ENCODE measurements at places on chromosomes 16 and 17. TPM values are rescaled to one million over a fixed set of nuclear protein-coding genes. Genes with fewer than 3 reads are reported as not detected.
A peak's percentile ranks its signal among the peaks of the same experiment; 100 is the strongest.

Gene NCBP3
- total RNA-seq, result 33.2 TPM

Gene HAP1
- not detected for total RNA-seq

Gene TEKT1
- total RNA-seq, result not detected

Gene WSB1
- 65.9 TPM for total RNA-seq

Gene WFIKKN2
- not detected for total RNA-seq

Gene KRTAP17-1
- not detected for total RNA-seq

DNA sequence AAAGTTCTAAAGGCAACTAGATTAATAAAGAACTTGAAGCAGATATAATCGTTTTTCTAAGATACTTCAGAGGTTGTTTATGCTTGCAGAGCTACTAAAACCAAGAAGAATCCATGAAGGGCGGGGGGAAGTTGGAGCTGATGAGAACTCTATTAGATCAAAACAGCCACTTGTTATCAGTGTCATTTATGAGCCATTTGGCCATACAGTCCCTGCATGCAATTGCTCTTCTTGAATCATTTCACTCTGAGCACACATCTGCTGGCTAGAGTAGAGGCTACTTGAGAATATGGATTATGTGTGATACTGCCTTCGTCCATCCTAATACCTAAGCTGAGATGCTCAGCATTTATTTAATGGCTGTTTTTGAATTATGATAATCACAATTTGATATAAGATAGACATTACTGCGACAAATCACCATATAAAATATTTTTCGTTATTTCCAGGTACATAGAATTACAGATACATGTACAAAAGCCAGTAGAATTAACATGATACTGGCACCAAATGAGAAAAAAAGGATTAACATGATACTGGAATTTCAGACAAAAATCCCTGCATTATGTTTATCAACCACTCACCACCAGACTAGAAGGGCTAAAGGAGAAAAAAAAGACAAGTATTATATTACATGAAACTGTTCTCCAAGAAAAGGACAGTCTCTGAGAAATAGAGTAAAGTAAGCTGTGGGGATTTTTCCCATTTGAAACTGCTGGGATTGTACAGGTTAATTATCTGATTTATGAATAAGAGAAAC lies 64.5 kb downstream of the TEX2 start:
- DNase-seq, result no peak

GRCh38 chr16:54867302-54867832 lies 63.3 kb upstream of the IRX5 start:
- DNase-seq, result no peak

GRCh38 chr17:27860971-27861664 lies 32.0 kb downstream of the LYRM9 start:
- no peak for DNase-seq

DNA sequence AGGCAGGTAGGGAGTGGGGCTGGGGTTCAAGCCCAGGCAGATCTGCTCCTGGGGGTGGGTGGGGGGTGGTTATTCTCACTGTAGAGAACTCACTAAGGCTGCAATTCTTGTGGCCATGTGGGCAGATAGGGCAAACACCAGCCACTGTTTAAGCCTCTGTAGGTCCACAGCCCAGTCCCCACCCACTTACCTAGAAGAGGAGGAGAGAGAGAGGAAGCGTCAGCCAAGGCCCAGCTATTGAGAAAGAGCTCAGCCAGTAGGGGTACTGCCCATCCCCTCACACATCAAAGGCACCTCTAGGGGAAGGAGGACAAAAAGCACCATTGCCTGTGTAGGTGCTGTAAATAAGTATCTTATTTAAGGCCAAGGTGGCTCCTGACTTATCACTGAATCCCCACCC lies 12.9 kb downstream of the KRT16 start:
- no peak for DNase-seq

DNA sequence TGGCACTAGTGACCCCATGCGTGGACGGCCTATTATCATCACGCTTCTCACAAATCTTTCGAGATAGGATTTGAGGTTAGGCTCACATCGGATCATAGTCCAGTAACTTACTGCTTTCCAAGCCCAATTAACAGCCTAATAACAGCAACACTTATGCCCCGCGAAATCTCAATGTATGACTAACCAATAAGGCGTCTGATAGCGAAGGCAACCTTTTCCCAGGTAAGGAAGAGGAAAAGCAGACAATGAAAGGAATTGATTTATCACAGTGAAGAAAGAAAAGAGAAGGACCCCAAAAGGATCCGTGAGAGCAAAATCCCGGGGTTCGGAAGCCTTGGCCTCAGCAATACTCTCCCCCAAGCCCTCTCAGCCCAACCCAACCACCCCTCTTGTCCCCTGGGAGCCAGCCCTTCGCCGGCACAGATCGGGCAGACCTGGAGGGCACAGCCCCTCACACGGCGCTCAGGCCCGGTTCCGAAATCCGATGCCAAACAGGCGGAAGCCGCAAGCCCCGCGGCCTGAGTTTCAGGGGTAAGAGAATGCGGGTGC lies 534 bp downstream of the GPATCH8 start:
- DNase-seq, result no peak

GRCh38 chr17:83052241-83052564 lies 27.2 kb upstream of the METRNL start:
- no peak for DNase-seq

DNA sequence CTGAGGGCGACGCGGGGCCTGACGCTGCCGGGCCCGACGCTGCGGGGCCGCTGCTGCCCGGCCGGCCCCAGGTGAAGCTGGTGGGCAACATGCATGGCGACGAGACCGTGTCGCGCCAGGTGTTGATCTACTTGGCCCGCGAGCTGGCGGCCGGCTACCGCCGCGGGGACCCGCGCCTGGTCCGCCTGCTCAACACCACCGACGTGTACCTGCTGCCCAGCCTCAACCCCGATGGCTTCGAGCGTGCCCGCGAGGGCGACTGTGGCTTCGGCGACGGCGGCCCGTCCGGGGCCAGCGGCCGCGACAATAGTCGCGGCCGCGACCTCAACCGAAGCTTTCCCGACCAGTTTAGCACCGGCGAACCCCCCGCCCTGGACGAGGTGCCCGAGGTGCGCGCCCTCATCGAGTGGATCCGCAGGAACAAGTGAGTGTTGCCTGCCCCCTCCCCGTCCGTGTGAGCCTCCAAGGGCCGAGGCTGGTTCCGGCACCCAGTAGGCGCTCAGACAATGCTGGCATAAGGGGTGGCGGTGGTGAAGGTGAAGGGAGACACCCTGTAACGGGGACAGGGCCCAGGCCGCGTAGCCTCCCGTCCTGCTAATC lies 676 bp downstream of the CPD start:
- peak; percentile 21 for DNase-seq

- DNase-seq, result no peak
Observed at GRCh38 chr17:27496005-27496404, 39.8 kb downstream of the KSR1 start.

GRCh38 chr16:57889522-57889921 lies 81.4 kb downstream of the CNGB1 start:
- DNase-seq, result no peak

DNA sequence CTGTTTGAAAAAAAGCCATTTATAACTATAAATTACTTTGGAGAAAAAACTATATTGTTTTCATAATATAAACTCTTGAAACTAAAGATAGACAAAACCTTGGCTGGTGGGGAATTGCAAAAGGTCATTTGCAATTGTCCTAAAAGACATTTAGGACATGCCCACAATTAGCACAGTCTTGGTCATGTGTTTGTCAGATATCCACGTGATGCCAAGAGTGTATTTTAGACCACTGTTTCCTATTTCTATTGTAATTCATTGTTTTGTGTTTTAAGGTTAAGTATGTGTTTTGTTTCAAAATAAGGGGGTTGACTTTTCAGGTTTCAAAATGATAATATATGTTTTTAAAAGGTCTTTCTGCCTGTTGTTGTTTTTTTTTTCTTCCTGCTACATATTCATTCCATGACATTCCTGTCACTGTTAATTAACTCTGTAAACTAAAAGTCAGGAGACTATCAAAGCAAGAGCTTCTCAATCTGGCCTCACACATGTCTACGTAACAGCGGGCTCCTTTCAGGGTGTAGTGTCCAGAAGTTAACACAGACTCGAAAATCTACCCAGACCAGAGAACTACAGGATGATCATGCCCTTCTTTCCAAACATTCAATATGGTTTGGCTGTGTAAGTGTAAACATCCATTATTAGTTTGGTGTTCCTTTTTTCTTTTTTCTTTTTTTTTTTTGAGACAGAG lies 58.7 kb downstream of the COG7 start:
- no peak for DNase-seq

- no peak for DNase-seq
Observed at GRCh38 chr16:85027958-85028684, 526 bp downstream of the KIAA0513 start.

All from activated T-cell treated with anti-CD3 and anti-CD28 coated beads, Interleukin-2, amount 50 U/mL, for 4 hours (primary cell).